NT2/D1 (cell line): ENCODE measurements at places on chromosomes 5 and 9.

DNA sequence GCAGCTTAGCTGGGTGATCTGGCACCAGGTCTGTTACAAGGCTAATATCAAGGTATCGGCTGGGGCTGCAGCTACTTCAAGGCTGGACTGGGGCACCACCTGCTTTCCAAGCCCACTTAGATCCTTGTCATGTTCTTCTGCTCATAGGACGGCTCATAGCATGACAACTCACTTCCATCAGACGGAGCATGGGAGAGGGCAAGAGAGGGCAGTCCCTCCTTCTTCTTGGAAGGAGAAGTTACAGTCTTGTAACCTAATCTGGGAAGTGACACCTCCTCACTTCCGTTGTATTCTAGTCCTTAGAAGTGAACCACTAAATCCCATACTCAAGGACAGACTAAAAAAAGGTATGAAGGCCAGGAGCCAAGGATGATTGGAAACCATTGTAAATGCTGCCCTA is 258.2 kb downstream of the MAST4 start:
- no peak for DNase-seq

DNA sequence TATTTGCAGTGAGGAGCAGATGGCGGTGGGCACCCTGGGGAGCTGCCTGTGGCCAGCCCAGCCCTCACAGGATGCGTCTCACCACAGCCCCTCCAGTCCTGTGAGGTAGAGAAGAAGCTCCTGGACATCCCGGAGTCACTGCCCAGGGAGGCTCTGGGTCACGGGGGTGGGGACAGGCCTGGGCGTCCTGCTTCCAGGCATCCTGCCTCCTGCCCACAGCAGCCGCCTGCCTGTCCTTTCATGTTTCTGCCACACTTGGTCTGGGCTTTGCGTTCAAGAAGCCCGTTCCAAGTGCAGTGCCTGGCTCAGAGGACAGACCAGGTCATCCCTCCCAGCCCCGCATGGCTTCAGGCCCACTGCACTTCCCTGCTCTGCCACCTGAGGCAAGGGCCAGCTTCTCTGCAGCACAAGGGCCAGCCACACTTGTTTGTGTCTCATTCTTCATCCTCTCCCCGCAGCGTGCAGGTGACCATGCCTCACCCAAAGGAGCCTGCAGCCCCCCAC is 38.2 kb downstream of the ZDHHC11B start:
- DNase-seq = no peak

- DNase-seq = no peak
Observed at GRCh38 chr5:122534829-122535228, 222.8 kb downstream of the SNCAIP start.

GRCh38 chr9:8356406-8356805 is 556.8 kb upstream of the DMAC1 start:
- DNase-seq = no peak

GRCh38 chr5:151647320-151647861 is 39.3 kb downstream of the SPARC start:
- DNase-seq = no peak

DNA sequence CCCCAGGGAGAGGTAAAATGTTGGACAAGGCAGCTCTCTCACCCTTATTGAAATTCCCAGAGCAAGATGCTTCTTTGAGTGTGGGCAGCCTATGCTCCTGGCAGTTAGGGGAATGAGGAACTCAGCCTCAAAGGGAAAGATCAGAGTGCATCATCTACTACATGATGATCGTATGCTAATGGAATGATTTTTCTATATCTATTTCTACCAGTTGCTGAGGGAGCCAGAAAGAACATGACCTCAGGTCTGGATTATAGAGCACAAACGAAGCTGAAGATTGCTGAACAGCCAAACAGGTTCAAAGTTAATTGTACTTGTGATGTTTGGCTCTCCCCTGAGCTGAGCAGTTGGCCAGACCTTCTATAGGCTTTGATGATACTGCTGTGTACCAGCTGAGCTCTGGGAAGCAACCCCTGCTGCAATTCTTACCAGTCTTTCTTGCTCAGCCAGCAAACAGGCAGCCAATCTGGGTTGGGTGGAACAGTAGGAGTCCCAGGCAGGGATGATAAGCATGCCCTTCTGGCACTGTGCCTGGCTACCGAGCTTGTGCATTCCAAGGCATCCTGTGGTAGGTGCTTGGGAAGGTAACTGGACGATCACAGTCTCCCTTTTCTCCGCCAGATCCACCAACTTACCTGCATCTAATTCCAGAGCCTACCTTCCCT is 10.3 kb upstream of the FBXL7 start:
- no peak for DNase-seq

DNA sequence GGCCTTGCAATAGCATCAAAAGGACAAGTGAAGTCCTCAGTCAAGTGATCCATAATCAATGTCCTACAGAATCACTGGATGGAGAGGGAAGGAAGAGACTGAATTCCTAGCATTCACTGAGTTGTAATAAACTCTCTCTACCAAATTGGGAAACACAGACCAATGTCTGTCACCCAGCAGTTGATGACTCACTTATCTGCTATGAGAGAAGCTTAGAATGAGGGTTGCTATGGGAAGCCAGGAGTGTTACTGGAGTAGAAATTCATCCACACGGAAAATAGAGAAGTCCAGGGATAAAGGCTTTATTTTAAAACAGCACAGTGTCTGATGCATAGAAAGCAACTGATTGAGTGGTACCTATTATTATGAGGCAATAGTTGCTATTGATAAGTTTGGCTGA is 407.4 kb downstream of the BRINP1 start:
- DNase-seq = peak; percentile 48

GRCh38 chr5:2001300-2001699 is 118.6 kb upstream of the IRX4 start:
- DNase-seq = no peak

GRCh38 chr5:62340392-62340791 is 34.4 kb downstream of the KIF2A start:
- DNase-seq = no peak

GRCh38 chr5:89498699-89499098 is 615.7 kb upstream of the MEF2C start:
- DNase-seq = no peak

GRCh38 chr5:59275170-59275509 is 618.4 kb downstream of the PDE4D start:
- no peak for DNase-seq

DNA sequence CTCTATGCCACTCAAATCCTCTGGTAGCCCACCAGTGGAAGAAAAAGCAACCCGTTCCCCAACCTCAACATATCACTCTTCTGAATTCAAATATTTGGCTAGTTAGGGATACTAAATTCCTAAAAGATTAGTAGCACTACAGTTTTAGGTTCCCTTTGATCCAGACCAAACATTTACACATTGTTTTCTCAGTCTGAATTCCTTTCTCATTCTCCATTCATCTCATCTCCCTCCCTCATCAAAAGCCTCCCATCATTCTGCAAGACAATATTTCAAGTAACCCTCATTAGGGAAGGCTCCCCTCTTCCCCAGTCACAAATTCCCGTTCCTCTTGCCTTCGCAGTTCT is 26.3 kb downstream of the ADAM19 start:
- no peak for DNase-seq

DNA sequence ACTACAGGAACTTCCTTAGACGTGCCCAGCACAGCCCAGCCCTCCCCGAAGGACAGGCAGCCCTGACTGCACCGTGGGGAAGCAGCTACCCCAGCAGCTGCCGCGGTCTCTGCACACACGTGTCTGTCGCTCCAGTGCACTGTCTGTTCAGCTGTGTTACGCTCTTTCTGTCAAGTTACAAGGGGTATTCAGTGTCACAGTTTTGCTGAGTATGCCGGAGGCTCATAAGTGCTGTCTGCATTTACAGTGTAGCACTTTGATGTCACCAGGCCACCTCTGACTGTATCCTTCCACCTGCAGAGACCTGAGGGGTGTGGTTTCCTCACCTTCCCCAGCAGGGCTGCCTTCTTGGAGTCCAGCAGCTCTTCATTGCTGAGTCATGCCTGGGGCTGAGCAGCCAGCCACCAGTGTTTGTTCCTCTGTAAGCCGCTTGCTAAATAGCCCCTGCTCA is 126.8 kb downstream of the EHMT1 start:
- no peak for DNase-seq

GRCh38 chr5:158471535-158471924 is 612.6 kb upstream of the CLINT1 start:
- no peak for DNase-seq

DNA sequence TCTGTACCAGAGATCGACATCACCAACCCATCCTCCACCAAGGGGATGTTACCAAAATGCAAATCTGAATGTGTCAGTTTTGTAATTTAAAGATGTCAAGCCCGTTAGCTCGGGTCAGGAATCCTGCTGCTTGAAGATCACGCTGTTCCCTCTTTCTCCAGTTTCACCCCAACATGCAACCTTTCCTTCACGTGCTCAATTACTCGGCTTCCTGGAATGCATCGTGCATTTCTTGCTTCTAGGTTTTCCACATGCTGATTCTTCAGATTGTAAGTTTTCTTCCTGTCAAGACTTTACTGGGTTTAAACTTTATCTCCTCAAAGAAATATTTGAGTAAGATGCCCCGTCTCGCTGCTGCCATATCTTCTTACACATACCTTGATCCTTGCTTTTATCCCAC is 209.5 kb upstream of the SNX2 start:
- no peak for DNase-seq

- DNase-seq = no peak
Observed at GRCh38 chr5:124883681-124884080, 137.2 kb upstream of the ZNF608 start.

DNA sequence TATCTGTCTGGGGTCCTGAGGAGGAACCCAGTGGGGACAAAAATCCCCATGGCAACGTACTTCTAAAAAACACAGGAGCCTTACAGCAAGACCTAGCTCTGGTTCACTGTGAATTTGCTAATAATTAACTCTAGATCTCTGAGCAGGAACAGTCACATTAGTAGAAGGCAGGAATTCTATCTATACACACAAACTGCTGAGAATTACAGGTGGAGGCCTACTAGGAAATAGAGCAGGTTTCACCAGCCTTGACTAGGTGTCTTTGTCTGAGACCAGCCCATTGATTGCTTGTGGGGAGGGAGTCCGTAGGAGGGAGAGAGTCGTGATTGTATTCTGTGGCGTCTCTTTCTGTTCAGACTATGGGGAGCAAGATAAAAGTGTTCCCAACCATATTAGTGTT is 44.8 kb downstream of the PRLR start:
- DNase-seq = no peak

- DNase-seq = no peak
Observed at GRCh38 chr5:4418084-4418483, 722.0 kb upstream of the ADAMTS16 start.

- DNase-seq = no peak
Observed at GRCh38 chr9:113886466-113886865, 10.4 kb downstream of the ZNF618 start.

DNA sequence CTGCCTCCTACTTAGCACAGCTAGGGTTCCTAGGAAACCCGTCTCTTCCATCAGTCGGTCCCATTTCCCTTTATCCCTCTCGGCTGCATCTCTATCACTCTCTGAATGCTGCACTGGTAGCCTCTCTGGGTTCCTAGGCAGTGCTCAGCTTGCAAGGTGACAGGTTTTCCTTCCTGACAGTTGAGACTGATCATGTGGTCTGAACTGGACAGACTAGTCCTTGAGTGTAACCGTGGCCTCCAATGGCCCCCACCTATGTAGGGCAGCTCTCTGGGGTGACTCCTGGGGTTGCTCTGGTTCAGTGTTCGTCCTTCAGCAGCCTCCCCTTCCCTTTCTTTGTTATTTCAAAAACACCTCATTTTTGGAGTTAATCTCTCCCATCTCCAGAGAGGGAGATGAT is 3.8 kb downstream of the TMEM8B start:
- DNase-seq = no peak

GRCh38 chr9:135403733-135404450 is 75.7 kb upstream of the PPP1R26 start:
- DNase-seq = no peak

DNA sequence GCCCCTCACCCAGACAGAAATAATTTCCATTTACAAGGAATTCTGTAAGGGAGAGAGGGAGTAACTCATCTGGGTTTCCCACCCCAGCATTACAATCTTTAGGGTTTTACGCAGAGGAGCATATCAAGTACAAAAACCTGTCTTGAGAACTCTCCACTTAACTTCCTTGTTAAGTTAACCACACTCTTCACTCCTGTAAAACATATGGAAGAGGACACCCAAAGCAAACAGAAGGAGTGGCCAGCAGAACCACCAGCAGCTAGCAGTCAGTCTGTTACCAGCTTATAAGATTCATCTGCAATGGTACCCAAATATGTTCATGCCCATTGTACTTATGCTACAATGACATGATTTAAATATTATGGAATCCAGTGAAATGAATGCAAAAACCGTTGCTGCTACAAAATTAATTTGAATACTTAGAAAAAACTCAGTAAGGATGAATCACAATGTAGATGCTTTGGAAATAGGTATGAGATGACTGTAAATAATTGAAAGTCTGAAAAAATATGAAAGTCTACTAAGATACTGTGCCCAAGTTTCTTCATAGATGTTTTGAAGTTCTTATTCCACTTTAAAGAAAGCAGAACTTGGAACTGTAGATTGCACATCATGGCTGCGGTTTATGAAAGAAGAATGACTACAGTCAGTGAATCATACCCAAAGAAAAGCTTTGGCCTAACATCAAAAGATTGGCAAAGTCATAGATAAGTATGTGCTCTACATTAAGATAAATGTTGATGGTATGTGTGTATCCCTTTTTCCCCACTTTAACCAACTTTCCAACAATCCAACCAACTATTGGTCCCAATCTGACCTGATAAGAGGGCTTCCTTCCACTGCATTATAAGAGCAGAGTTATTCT is 233.6 kb downstream of the ACTL7B start:
- no peak for DNase-seq

GRCh38 chr5:177552839-177553455 is 1.4 kb downstream of the FAM193B start:
- no peak for DNase-seq

DNA sequence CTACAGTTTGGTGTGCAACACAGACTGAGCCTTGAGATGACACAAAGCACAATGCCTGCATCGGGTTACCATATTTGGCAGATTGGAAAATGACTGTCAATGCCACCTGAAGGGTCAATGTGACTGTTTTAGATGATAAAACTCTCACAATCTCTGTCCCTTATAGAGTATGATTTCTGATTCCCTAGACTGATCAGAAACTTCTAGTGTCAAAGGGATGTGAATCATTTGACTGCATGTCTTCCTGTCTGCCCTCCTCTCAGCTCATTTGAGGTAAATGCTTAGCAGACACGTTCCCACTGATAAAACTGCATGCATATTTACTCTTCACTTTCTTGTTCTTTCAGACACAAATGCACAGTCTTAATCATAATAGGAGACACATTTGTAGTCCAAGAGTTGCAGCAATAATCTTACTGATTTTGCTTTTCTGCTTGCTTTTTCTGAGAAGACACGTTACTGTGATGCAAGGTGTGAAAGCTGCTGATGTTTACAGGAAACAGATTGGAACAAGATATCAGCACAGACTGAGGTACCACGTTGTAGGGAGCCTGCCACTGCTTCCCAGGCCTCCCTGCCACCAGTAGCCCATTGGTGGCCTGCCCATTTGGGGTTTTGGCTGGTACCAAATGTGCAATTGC is 77.8 kb downstream of the GCNT4 start:
- no peak for DNase-seq

GRCh38 chr5:2135354-2135753 is 252.6 kb upstream of the IRX4 start:
- no peak for DNase-seq

GRCh38 chr9:135356796-135357195 is 122.8 kb upstream of the PPP1R26 start:
- no peak for DNase-seq

- no peak for DNase-seq
Observed at GRCh38 chr9:38333047-38333446, 59.5 kb upstream of the ALDH1B1 start.
